Panc1 (cell line): ENCODE measurements at places on chromosomes 5 and 9. TPM values are rescaled to one million over a fixed set of nuclear protein-coding genes. Genes with fewer than 3 reads are reported as not detected.

Gene FAM53C
- 50.4 TPM for total RNA-seq

Gene ADAMTS19
- not detected for total RNA-seq

Gene BARHL1
- total RNA-seq, result not detected

Gene CAMK4
- total RNA-seq, result 0.39 TPM

Gene FAM221B
- not detected for total RNA-seq

Gene PCDHGA6
- total RNA-seq, result 0.59 TPM

Gene FBP1
- total RNA-seq, result 0.36 TPM

Gene CD14
- 2.5 TPM for total RNA-seq

Gene FAXDC2
- total RNA-seq, result 0.39 TPM

Gene SPATA31D4
- total RNA-seq, result not detected

Gene NR5A1
- total RNA-seq, result 2.5 TPM

Gene BRINP1
- total RNA-seq, result not detected

Gene MRRF
- total RNA-seq, result 28.4 TPM

Gene ECM2
- total RNA-seq, result not detected

Gene MLANA
- not detected for total RNA-seq

Gene CDKN2B-AS1
- not detected for total RNA-seq

Gene CDC25C
- total RNA-seq, result 14.1 TPM

Gene SOHLH1
- total RNA-seq, result not detected

Gene PCDHGA4
- total RNA-seq, result 0.69 TPM

Gene SLC34A1
- total RNA-seq, result not detected

Gene FBP2
- not detected for total RNA-seq

Gene SCGB3A2
- 0.39 TPM for total RNA-seq

Gene PTCD2
- 13.0 TPM for total RNA-seq

Gene CBY3
- total RNA-seq, result 0.39 TPM

Gene DDX41
- 111 TPM for total RNA-seq

Gene MAMDC4
- total RNA-seq, result 6.3 TPM

Gene LRRTM2
- total RNA-seq, result not detected

Gene STKLD1
- total RNA-seq, result 0.74 TPM

Gene RANBP3L
- 0.28 TPM for total RNA-seq

Gene FCN2
- total RNA-seq, result not detected

Gene PLAC8L1
- total RNA-seq, result 0.49 TPM

Gene C5orf58
- 0.15 TPM for total RNA-seq

Gene SCAI
- 4.7 TPM for total RNA-seq

Gene SURF6
- total RNA-seq, result 16.1 TPM

Gene PCDHA10
- 0.33 TPM for total RNA-seq

Gene CCNO
- total RNA-seq, result 12.3 TPM

Gene FCN1
- total RNA-seq, result not detected

Gene GPR21
- not detected for total RNA-seq
